Activated CD8-positive, alpha-beta memory T cell treated with anti-CD3 and anti-CD28 coated beads, Interleukin-2, amount 50 U/mL, for 48 hours (primary cell): ENCODE measurements at places on chromosomes 1 and 21.

- DNase-seq, result no peak
These were observed 10.1 kb downstream of the HMGCS2 start for GRCh38 chr1:119758584-119758983.

GRCh38 chr1:238404921-238405320, 514.2 kb upstream of the ZP4 start:
- DNase-seq, result no peak

DNA sequence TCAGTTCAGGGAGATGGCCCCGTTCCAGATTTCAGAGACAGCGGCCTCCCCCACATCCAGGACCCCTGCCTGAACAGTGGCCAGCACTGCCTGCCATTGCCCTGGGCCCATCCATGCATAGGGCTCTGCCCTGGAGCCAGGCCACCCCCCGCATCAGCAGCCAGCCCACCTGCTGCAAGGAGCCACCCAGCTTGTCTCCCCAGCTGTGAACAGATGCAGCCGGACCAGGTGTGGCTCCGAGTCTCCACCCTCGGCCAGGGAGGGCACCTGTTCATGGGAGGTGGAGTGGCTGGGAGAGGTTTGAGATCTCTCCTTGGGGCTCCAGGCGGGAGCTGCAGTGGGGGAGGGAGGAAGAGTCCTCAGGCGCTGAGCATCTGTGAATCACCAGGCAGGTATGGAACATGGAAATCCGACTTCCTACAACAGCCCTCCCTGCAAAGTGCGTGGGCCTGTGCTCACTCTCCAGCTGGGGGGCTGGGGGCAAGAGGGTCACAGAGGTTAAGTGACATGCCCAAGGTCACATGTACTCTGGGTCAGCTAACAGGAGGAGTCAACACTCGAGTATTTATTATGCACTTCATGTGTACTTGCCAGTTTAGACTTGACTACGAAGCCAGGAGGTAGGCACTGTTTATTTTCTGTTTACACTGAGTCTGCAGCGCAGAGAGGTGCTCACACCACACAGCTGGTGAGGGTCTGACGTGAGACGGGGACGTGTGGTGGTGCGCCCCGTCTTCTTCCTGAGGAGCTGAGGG, 4.8 kb upstream of the HES5 start:
- no peak for DNase-seq

DNA sequence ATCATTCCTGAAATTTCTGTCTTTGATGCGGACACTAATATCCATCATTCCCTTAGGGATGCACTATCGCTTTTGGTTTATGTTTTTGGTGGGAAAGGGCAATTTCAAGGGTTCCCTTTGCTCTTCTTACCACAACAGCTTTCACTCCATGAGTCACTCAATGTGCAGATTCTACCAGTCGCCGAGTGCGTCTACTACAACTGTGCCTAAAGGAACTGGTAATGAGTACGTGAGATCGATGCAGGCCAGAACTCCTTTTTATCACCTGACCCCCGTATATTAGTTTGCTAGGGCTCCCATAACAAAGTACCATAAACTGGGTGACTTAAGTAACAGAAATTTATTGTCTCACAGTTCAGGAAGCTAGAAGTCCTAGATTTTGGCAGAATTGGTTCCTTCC, 27.5 kb upstream of the TMEM54 start:
- DNase-seq, result no peak

DNA sequence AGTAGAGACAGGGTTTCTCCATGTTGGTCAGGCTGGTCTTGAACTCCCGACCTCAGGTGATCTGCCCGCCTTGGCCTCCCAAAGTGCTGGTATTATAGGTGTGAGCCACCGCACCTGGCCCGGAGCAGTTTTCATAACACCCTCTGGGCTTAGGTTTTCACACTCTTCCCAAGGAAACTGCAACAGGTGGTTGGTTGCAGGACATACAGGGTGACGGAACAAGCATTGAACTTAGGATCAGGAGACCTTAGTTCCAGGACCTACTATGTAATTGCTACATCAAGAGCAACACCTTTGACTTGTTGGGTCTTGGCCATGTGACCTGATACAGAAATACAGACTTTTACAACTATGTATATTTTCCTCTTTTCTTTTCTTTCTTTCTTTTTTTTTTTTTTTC, 37.9 kb downstream of the MFSD2A start:
- DNase-seq, result no peak

GRCh38 chr21:42640486-42640885, 12.9 kb upstream of the PDE9A start:
- DNase-seq, result no peak

GRCh38 chr1:41503538-41504113, 19.1 kb upstream of the EDN2 start:
- DNase-seq, result no peak
